ENCODE measurements at places on chromosomes 7 and 10.

DNA sequence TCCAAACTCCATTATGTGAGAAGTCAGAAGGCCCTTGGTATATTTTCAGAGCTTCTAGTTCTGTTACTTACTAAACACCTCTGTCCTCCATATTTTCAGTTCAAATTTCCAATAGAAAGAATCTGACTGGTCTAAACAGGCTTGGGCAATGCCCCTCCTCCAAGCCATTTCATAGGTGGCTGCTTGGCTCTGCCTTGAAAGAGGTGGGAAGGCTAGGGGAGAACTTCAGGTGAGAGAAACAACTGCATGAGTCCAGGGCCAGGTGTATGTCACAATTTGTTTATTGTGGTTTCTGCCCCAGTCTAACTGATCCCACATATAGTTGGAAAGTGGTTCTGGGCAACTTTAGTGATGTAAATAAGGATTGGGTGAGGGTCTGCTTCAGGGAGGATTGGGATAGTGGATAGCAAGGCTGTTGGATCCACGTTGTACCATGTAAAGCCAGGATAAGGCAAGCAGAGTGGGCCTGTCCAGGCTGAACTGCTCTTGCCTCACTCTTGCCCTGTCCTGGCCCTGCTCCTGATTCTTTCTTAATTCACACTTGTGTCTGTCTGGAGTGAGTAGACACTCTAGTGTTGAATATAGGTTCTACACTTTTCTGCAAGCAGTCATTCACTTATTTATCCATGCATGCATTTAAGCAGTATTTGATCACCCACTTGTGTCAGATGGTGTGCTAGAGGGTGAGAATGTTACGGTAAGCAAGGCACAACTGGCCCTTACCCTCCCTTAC lies 67.5 kb upstream of the COMTD1 start:
- no peak for DNase-seq

DNA sequence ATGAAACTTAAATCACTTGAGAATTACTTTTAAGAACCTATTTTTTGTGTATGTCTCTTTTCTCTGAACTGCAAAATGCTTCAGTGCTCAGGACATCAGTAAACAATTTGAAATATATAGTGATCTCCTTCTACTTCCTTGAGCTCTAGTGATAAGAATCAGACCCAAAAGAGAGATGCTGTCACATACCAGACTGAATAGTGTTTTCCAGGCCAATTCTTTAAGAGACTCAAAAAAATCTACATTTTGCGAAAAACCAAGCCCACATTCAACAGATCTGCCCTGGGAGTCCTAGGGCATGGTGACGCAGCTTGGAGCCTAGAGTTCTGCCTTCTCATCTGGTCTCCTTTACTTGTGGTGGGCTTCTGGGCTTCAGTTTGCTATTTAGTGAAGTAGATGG lies 72.1 kb upstream of the SLC13A1 start:
- DNase-seq, result no peak

- DNase-seq, result no peak
These were observed 32.4 kb downstream of the GPRIN2 start for GRCh38 chr10:46523962-46524471.

- no peak for DNase-seq
These were observed 340.1 kb upstream of the CHRM2 start for GRCh38 chr7:136528329-136528728.

DNA sequence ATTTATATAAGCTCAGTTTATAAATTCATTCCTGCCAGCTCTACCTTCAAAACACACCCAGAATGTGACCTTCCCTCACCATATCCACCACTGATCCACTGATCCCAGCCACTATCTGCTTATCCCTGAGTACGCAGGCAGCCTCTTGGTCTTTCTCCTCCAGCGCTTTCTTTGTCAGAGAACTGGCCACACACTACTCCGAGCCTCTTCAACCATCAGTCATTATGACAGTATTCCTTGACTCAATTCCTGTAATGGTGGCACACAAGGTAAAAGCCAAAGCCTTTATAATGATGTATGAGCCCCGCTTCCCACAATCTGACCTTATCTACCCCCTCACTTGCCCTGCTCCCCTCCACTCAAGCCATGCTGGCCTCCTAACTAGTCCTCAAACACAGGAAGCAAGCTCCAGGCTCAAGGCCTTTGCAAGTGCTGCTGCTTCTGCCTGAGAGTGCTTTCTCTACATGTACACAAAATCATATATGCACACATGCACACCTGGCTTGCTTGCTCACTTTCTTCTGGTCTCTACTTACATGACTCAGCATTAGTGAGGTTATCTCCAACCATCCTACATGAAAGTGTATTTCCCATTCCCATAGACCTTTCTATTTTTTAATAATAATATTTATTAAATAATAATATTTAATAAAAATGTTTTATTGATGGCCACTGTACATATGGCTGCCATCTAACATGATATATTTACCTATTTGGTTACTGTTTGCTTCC lies 150.4 kb upstream of the FEZF1 start:
- DNase-seq, result no peak

DNA sequence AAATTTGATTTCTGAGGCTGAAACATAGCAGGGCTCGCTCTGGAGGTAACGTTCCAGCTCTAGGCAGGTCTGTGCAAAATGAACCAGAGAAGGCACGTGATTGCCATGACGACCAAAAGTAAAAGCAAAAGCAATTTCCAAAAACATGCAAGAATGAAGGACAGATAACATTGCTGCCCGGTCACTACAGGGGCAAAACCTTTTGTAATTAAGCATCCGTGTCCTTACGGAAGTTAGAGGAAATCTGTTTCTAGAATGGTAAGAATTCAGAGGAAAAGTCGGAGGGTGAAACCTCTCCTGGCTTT lies 2.9 kb downstream of the KLF6 start:
- DNase-seq, result no peak

- peak; percentile 1 for DNase-seq
These were observed 83.3 kb upstream of the DNAJC1 start for GRCh38 chr10:22086730-22087401.

DNA sequence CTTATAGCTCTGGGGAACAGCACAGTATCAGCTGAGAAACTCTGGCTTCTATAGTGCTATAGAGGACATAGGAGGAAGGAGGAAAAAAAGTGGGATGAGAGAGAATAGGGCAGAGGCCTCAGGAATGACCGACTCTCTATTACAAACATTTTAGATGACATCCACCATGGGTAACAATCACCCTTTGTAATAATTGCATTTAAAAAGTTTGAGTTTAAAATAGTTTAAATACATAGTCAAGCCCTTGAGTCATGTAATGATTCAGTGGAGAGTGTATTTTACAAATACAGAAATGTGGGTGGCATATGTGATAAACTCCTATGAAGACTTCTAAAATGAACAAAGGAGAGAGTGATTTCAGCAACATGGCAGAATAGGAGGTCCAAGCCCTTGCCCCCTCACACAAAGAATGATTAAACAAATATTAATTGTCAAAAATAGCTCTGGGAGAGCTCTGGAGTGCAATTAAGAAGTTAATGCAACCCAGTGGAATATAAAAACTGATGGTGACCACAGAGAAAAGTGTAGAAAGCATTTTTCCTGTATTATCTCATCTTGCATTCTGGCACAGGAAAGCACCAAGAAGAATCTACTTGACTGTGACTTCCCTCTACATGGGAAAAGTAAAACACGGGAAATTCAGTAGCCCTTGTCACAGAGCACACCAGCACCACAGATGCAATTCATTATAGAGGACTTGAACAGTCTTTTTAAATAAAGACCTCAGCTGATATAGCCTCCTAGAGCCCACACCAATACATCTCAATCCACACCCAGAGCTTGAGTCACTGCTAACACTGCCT lies 569.0 kb upstream of the SORCS1 start:
- DNase-seq, result no peak

DNA sequence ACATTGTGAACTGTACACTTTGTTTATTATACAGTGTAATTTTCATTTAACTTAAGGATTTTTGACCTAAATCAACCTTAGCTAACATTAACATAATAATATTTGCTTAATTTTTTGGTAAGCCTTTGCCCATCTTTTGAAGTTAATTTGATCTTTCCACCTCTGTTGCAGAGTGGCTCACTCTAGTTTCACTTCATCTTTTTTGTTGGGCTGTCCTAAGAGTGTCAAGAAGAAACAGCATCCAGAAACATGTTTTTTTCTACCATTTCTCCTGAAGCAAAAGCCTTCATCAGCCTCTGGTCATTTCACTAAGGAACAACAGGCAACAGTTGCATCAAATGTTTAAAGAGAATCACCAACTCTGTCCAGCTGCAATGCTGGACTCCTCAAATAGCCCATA lies 824.7 kb downstream of the REEP3 start:
- no peak for DNase-seq

- DNase-seq, result no peak
These were observed 90.6 kb downstream of the ARID5B start for GRCh38 chr10:61992059-61992460.

- DNase-seq, result no peak
These were observed 116.2 kb downstream of the EBF3 start for GRCh38 chr10:129847741-129848483.

DNA sequence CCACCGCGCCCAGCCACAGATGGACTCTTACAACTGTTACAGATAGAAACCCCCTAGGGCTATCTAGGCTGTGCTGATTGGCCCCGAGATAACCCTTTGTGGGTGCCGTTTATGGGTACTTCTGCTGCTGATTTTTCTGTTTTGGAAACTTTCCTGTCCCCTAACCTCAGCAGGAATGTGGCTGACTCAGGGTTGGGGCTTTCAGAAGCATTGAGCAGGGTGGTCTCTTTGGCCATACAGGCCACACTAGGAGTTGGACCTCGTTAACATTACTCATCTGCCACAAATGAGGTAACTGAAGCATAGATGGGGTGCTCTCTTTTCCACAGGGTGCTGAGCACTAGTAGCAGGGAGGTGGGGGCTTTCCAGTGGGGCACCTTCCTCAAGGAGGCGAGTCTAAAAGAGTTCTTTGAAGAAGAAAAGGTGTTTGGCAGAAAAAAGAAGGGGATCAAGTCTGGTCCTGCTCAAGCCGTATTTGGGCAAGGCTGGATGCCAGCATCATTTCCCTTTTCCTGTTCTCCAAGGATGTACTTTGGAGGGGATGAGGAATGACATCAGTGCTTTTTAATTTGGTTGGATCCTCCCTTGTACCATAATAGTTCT lies 6.4 kb downstream of the ZSCAN25 start:
- DNase-seq, result no peak

GRCh38 chr7:151251328-151251688 lies 2.8 kb upstream of the SMARCD3 start:
- DNase-seq, result no peak

DNA sequence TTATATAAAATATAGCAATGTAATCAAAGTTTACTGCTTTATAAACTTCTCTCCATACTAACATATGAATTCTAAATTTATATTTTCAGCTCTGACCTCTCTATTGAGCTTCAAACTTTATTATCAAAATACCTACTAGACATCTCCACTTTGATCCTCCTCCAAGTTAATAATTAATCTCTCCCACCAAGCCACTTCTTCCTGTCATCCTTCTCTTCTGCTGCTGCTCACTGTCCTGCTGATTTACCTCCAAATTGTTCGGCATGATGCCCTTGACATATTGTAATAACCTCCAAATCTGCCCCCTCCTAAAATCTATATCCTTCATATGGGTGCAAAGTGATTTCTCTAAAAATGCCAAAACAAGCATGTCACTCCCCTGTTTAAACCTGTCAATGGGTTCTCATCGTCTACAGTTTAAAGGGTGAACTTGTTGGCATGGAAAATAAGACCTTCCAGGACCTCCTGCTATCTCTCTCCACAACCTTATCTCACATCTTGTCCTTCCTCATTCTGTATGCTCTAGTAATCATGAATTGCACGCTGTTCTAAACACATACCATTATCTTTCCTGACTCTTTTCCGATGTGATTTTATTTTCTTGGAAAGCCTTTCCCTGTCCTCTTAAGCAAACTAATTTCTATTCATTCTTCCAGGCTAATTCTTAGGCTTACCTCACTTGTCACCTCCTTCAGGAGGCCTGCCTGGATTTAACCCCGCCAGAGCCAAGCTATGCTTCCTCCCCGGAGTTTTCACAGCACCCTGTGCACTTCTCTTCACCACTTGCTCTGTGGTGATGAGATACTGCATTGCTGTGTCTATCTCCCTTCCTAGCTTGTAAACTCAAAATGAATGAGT lies 52.1 kb upstream of the STK17A start:
- no peak for DNase-seq

GRCh38 chr7:37831244-37831643 lies 17.2 kb upstream of the NME8 start:
- no peak for DNase-seq

DNA sequence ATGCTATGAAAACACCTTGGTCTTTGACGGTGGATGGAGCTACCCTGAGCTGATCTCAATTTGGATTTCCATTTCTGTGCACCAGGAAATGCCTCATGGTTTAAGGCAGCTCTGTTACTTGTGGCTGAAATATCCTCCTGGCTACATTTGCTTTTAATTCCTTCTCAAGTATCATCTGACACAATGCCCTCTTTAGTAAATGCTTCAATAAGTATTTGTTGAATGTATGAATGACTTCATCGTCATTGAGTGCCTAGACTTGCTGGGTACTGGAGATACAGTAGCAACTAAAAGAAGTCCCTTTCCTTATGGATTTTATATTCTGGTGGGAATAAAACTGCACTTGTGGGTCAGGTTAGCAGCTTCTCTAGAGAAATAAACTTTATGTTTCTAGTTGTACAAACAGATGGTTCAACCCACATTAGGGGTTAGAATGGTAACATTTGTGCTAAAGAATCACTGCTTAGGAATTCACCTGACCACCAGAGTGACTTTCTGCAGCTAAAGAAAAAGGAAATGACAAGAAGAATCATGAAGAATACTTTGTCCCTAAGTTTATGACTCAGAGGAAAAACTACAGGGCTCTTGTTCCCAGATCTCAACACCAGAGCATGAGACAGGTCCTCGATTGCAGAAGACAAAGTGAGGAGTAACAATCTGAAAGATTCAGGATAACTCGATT lies 21.8 kb upstream of the SMNDC1 start:
- DNase-seq, result no peak

DNA sequence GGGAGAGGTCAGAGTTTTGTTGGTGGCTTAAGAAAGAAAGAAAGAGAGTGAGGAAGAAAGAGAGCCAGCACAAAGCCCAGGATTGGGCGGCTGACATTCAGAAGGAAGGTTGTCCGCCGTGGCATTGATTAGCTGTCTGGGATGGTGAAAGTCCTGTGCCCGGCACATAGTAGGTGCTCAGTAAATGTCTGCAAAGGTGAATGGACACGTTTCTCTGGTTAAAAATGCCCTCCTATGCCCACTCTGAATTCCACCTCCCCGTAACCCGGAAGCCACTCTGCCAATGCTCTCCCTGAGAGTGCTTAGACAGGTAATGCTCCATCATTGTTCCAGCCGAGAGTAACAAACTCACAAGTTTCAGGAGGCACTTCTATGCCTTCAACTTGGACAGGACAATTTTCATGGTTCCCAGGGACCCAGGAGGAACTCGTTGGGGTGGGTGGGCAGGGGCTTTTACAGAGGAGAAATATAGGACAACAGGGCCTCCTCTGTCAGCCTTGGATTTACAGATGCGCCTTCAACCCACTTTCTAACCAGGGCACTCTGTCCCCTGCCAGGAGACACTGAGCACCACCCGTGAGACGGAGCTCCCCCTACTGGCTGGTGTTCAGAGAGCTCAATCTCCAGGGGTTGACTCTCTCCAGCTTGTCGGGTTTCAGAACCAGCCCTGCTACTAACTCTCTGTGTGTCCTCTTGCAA lies 411.5 kb upstream of the ZMIZ1 start:
- DNase-seq, result peak; percentile 6

GRCh38 chr7:43569424-43569823 lies 13.5 kb upstream of the STK17A start:
- no peak for DNase-seq

GRCh38 chr7:137728426-137728825 lies 118.3 kb downstream of the DGKI start:
- no peak for DNase-seq

GRCh38 chr10:11164803-11165590 lies 147.3 kb downstream of the CELF2 start:
- DNase-seq, result peak; percentile 48
